ENCODE measurements at places on chromosomes 11 and 22.

- no peak for DNase-seq
These were observed 34.1 kb downstream of the PHLDB1 start for GRCh38 chr11:118641397-118642019.

DNA sequence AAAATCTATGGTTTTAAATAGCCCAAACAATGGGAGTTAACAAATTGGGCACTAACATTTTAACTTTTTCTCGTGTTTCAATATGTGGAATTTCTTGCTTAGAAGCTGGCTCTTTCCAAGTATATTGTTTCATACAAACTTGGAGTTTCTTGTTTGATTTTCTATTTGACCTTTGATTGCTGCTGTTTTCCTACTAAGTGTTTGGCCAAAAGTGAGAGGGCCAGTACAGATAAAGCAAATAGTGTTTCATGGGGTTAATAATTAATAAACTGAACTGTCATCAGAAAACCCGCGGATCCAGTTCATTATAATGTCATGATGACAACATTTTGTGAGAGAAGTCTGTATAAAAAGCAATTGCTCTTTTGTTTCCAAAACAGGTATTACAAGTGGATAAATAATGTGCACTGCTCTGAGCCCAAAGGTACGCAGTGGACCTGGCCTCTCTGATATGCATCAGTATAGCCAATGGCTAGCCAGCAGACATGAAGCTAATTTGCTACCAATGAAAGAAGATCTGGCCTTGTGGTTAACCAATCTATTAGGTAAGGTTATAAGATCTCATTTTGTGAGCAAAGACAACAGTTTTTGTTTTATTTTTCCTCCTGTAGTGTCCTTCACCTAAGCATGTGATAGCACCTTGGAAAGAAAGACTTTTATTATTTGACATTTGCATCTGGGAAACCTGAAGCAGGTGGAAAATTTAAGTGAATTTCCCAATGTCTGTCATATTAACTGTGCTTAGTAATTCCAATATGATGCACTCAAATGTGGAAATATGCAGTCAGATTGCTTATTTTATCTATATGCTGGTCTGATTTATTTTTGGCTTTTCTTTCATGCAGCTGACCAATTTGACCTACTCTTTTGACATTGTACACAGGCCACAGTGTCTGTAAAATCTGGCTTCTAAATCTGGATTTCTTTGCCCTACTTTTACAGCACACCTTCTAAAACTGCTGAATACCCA, 8.3 kb downstream of the GAS2 start:
- no peak for DNase-seq

DNA sequence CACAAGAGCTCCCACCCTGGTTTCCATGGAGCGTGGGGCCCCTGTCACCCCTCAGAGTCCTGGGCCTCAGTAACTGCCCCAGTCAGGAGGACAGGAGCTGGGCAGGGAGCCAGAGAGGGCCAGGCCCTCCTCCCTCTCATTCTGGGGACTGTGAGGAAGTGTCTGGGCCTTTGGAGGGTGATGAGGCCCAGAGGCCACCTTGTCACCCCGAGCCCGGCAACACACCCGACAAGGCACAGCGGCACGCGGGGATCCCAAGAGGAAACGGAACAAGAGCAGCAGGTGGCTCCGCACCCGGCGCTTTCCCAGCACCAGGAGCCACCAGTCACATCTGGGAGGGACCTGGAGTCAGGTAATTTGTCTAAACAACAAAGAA, 72.1 kb downstream of the CELSR1 start:
- no peak for DNase-seq

DNA sequence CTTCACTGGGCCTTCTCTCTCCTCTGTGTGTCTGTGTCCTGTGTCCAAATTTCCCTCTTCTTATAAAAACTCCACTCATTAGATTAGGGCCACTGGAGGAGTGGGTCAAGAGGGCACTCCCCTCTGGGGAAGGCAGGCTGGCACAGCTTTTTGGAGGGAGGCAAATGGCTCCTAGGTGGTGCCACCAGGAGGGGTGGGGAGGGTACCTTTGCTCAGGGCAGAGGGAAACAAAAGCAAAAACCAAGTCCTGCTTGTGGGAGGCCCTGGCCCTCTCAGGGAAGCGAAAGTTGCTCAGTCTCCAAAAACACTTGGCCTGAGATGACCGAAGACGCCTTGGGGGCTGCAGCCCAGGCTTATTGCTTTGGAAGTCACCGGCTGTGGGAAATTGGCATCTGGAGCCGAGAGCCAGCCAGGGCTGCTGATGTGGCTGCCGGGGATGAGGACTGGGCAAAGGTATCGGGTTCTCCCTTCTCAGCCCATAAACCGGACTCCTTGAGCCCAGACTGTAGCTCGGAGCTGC, 48.2 kb upstream of the ANO1 start:
- no peak for DNase-seq

GRCh38 chr22:31944700-31945442, 536 bp downstream of the YWHAH start:
- no peak for DNase-seq

DNA sequence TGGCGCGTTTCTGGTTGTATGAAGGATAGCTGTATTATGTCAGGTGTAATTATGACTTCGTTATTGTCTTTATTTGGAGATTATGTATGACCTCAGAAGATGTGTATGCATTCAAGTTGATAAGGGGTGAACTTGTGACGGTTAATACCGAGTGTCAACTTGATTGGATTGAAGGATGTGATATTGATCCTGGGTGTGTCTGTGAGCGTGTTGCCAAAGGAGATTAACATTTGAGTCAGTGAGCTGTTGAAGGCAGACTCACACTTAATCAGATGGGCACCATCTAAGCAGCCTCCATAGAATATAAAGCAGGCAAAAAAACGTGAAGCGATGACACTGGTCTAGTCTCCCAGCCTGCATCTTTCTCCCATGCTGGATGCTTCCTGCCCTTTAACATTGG, 15.3 kb upstream of the CD82 start:
- DNase-seq, result no peak

- DNase-seq, result no peak
These were observed 393.6 kb downstream of the KCNA4 start for GRCh38 chr11:29623144-29623722.

- no peak for DNase-seq
These were observed 13.7 kb downstream of the CYB561A3 start for GRCh38 chr11:61347916-61348461.

DNA sequence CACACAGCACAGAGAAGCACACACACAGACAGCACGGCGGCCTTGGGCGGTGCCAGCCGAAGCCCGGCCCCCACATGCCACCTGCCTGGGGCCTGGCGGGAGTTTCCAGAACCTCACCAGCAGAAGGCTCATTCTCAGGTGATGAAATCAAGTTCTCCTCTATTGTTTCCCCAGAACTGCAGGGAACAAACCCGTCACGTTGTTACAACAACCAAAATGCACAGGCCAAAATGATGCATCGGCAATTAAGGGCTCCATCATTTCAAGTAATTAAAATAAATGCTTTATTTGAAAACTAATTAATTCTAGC, 30.8 kb downstream of the GNB1L start:
- DNase-seq, result no peak

DNA sequence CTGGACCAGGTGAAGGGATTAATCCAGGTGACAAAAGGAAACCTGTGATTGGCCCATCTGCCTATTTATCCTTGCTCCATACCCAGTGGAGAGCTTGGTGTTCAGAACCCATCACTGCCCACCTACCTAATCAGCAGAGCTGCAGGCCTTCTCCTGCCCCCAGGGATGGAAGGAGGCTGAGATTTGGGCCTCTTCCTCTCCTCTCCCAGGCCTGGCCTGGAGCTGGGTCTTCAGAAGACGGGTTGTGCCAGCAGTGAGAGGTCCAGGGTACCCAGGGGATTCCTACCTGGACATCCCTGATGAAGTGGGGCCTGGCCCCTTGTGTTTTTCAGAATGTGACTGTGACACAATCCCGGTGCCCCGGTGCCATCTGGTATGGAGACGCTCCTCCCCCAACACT, 80.3 kb upstream of the MYOD1 start:
- DNase-seq, result no peak

DNA sequence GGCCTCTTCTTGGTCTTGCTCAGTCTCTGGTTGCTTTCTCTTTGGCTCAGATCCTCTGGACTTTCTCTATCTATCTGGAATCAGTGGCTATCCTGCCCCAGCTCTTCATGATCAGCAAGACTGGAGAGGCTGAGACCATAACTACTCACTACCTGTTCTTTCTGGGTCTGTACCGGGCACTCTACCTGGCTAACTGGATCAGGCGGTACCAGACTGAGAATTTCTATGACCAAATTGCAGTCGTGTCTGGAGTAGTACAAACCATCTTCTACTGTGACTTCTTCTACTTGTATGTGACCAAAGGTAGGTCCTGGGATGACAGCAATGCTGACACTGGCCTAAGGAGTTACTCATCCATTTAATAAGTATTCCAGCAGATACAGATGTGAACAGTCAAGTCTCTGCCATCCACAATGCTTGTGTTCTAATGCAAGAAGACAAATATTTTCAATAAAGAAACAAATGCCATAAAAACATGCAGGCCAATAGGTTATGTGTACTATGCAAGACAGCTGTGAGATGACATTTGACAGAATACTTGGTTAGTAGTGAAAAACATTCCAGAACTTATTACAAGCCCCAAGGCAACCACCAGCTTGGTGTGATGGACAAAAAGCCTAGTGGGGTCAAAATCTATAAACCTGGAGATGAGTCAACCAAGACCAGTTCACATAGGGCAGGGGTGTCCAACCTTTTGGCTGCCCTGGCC, 13.4 kb downstream of the KDELR3 start:
- DNase-seq, result no peak
